ENCODE measurements at places on chromosomes 5 and 9.

GRCh38 chr9:125218621-125219020 lies 18.3 kb downstream of the RABEPK start:
- no peaks in the 10 kb centered on the region for H3K27me3 ChIP-seq
- peaks cover 33% of the 10 kb centered on the region for H3K36me3 ChIP-seq
- H3K27ac ChIP-seq: no peak overlapping the region
- DNase-seq: no peak
- H3K4me1 ChIP-seq: no peaks in the 10 kb centered on the region
- no peak overlapping the region for H3K4me3 ChIP-seq

- no peak overlapping the region for H3K4me3 ChIP-seq
- H3K27ac ChIP-seq: no peak overlapping the region
- DNase-seq: no peak
- no peaks in the 10 kb centered on the region for H3K36me3 ChIP-seq
Observed at GRCh38 chr9:86991077-86991476, 43.8 kb upstream of the GAS1 start.

GRCh38 chr5:61319388-61320146 lies 12.5 kb upstream of the ZSWIM6 start:
- H3K36me3 ChIP-seq: no peaks in the 10 kb centered on the region
- H3K27ac ChIP-seq: no peak overlapping the region
- DNase-seq: no peak
- H3K4me3 ChIP-seq: no peak overlapping the region
- H3K4me1 ChIP-seq: peaks cover 13% of the 10 kb centered on the region
- H3K27me3 ChIP-seq: peaks cover 62% of the 10 kb centered on the region

DNA sequence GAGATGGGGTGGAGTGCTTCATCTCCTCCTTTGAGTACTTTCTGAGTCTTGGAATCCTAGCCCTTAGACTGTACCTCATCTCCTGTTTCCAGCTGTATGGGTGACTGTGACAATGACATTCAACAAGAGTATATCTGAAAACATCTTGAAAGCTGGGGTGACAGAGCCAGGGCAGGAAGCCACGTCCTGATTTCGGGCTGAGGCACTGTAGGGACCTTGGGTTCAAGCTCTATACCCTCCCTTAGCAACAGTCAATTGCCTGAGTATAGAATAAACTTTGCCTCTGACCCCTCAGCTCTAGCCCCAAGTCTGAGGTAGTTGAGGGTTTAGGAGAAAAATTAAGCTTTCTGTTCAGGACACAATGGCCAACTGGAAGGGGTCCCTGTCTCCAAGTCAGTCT lies 6.3 kb downstream of the FOXE1 start:
- no peak for DNase-seq
- peaks cover 6% of the 10 kb centered on the region for H3K4me1 ChIP-seq
- H3K36me3 ChIP-seq: no peaks in the 10 kb centered on the region
- no peak overlapping the region for H3K27ac ChIP-seq
- H3K27me3 ChIP-seq: peaks cover 89% of the 10 kb centered on the region
- H3K4me3 ChIP-seq: no peak overlapping the region

DNA sequence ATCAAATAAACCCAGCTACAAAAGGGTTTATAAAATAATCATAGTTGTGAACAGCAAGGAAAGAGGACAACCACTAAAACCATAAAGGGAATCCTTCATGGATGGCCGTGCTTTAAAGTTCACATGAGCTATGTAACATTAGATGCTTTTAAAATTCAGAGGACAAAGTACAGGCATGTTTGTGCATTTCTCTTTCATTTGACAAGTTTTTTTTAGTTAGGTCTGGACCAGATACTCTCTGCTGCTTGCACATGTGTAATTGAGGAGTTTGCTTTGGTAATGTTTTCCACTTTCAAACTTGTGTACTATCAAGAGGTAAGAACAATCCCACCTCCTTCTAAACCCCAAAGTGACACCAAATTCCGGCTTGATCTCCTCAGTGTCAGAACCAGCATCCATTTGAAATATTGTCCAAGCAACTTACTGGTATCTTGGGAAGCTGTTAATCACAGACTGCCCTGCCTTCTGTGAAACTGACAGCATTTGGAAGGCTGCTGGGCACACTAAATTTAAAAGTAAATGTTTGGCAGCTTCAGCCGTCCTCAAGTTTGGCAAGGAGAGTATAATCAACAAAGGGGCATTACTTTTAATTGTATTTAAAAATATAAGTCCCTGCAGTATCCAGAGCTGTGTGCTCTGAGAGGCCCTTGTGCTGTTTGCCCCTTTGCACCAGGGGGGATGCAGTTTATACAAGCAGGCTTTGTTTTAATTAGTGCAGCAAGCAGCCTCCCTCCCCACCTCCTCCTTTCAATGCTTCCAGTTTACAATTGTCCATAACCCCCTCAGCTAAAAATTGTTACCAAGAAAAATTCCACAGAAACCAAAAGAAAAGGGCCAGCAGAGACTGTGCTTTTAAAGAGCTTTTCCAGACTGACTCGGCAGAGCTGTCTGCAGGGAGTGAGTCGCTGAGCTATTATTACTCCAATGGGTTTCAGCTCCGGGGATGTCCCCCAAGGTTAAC lies 328.3 kb upstream of the MPDZ start:
- no peaks in the 10 kb centered on the region for H3K4me1 ChIP-seq
- no peaks in the 10 kb centered on the region for H3K27me3 ChIP-seq
- DNase-seq: no peak

GRCh38 chr9:112809906-112810305 lies 59.3 kb downstream of the SNX30 start:
- H3K27ac ChIP-seq: no peak overlapping the region
- no peak for DNase-seq
- no peak overlapping the region for H3K4me3 ChIP-seq
- peaks cover 5% of the 10 kb centered on the region for H3K4me1 ChIP-seq
- H3K36me3 ChIP-seq: peaks cover 14% of the 10 kb centered on the region

GRCh38 chr5:124725040-124725434 lies 21.4 kb downstream of the ZNF608 start:
- no peak overlapping the region for H3K4me3 ChIP-seq
- no peaks in the 10 kb centered on the region for H3K4me1 ChIP-seq
- H3K27ac ChIP-seq: no peak overlapping the region
- DNase-seq: no peak
- no peaks in the 10 kb centered on the region for H3K27me3 ChIP-seq
- no peaks in the 10 kb centered on the region for H3K36me3 ChIP-seq
